ENCODE measurements at places on chromosomes 7 and 10.
A peak's percentile ranks its signal among the peaks of the same experiment; 100 is the strongest.

DNA sequence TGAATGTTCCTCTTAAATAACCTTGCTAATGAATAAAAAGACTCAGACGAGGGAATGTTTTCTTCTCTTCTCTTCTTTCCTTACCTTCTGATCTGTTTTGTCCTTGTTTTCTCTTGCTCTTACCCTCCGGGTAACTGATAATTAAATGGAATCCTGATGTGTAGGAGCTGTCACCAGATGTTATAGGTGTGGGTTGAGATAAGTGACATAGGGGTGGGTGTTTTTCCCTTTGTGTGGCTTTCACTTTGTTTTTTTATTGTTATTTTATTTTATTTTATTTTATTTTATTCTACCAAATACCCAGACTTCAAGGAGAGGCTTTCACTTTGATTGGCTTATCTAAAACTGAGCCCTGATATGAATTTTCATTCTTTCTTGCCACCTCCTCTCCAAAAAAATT, 25.5 kb downstream of the ANLN start:
- DNase-seq, result no peak

- DNase-seq, result no peak
Observed at GRCh38 chr10:36666451-36666850, 458.9 kb upstream of the ANKRD30A start.

GRCh38 chr10:85979598-85979997, 387.0 kb downstream of the GRID1 start:
- no peak for DNase-seq

DNA sequence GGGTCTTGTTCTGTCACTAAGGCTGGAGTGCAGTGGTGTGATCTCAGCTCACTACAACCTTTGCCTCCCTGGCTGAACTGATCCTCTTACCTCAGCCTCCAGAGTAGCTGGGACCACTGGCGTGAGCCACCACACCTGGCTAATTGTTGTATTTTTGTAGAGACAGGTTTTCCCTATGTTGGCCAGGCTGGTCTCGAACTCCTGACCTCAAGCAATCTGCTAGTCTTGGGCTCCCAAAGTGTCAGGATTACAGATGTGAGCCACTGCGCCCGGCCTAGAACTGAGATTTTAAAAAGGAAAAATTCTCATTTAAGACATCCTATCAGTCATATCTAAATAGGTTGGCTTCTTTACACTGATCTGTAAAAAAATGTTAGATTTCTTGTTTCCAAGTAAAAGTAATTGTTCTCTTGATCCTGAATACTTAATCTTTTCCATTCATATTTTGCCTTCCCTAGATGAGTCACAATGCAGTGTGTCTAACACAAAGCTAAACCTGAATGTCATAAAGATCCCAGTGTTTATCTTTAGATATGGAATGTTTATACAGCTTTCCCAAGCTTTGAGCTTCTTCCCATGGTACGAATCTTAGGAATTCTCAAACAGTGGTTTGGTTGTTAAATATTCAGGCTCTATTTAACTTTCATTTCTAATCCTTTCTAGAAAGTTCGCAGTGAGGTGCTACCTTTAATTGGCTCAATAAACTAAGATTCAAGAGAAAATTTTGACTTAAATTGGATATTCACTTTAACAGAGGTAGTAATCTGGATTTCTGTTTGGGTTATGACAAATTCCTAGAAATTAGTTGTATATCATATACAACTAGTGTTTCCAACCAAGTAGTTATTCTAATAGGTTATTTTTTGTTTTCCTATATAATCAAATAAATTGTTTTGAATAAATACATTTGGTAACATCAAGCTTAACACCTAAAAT, 12.1 kb upstream of the LAMB1 start:
- no peak for DNase-seq

GRCh38 chr10:26367771-26368170, 70.4 kb upstream of the APBB1IP start:
- DNase-seq, result peak; percentile 12

DNA sequence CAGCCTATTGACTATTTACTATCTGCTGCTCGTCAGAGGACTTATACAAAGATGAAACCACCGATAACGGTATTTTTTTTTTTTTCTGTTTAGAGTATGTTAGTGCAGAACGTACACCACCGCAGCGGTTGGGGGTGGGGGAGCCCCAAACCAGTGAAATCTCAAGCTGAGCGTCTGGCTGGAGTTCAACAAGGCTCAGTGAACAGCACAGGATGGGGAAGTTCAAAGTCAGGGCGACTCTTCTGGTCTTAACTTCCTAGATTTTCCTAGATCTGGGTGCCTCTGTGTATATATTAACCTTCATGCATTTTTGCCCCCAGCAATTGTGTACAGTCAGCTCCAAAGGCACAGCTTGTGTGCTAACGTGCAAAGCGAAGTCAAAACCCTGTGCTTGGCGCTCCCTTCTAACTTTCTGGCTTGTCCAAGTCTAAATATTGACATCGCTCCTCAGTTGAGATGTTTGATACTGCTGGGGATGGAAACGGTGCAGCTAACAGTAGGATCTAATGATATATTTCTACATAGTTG, 1.1 kb downstream of the RHOBTB1 start:
- no peak for DNase-seq

GRCh38 chr7:100247152-100247757, 27.5 kb downstream of the PVRIG start:
- DNase-seq, result peak; percentile 86

DNA sequence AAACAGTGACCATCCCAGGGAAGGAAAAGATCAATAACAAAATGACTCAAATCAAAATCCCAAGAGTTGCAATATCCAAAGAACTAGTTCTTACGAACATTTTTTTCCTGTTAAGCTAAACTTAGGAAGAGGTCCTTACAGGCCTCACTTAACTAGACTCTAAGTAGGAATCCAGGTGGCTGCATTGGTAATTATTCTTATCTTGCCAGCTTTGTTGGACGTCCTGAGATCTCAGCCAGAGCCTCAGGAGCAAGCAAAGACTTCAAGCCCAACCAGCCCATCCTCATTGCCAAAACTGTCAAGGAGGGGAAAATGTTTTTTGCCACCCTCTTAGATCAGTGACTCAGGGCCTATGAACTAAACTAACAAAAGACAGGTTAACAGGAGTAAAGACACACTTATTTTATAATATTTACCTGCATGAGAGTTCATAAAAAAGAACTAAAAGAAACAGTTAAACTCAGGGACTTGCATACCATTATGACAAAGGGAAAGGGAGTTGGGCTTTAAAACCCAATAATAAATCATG, 18.3 kb upstream of the PPP1R9A start:
- DNase-seq, result no peak

DNA sequence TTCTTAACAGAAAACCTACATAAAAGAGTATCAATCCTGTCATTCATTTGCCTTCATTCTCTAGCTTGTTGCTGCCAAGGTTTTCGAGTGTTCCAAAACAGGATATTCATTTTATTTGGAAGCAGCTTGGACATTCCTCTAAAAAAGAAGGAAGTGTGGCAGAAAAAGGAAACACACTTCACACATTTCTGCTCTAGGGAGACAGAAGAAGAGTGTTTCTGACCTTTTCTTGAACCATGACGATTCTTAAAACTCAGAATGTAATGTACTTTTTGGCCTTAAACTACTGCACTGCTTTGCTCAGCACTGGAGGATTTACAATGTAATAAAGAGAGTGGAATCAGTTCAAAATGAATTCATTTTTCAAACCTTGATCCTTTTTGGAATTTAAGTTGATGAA, 81.3 kb downstream of the SEMA3A start:
- no peak for DNase-seq

- DNase-seq, result no peak
Observed at GRCh38 chr10:30828680-30829079, 199.1 kb upstream of the LYZL2 start.

- no peak for DNase-seq
Observed at GRCh38 chr10:132078746-132079345, 13.1 kb downstream of the JAKMIP3 start.

- no peak for DNase-seq
Observed at GRCh38 chr10:43594944-43595589, 11.2 kb upstream of the ZNF485 start.

GRCh38 chr10:102752266-102752930, 8.7 kb downstream of the WBP1L start:
- DNase-seq, result no peak

- DNase-seq, result no peak
Observed at GRCh38 chr10:62734781-62735463, 69.6 kb upstream of the ADO start.

GRCh38 chr10:52043811-52044210, 270.3 kb upstream of the DKK1 start:
- DNase-seq, result no peak

DNA sequence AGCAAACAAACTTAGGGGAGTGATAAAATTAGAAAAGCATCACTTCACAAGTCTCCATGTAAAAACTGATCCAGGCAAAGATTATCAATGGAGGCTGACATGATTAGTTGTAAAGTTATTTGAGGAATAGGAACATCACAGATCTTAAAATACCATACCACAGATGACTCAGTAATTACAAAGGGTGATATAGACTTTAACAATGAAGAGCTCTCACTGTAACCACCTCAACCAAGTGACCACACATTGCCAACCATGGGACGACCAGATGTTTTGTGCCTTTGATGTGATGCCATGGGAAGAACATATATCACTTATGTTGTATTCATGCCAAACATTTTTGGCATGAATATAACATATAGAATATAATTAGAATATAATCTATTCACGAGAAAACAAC, 11.7 kb downstream of the AASS start:
- no peak for DNase-seq

GRCh38 chr10:120514035-120514620, 57.1 kb downstream of the PLPP4 start:
- DNase-seq, result no peak

DNA sequence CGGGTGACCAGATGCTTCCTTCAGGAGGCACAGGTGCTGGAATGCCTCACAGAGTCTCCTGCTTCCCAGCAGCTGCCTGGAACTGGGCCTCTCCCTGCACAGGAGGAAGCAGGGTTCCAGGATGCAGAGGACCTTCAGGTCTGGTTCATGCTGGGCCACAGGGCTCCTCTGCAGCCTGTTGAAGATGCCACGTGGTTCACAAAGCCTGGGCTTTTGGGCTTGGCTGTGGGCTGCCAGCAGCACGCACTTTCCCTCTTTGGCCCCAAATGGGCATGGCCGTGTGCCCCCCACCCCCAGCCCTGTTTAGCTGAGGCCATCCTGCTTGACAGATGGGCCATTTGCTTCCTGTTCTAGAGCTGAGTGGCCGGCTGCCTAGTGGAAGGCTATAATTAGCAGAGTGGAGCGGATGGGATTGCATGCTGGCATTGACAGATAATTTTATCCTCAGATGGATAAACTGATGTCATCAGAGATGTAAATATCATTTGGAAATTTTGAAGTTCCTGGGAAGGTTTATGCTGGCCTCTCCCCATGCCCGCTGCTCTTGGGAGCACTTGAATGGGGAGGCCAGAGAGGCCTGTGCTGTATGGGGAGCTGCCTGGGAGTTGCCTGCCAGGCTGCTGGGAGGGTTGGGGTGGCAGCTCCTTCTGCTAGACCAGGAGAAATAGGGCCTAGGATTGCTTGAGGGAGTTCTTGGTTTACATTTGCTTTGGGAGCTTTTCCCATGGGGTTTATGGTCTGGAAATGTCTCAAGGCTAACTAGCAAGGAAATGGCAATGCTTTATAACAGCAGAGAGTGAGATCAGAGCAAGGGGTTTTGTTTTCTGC, 28.2 kb downstream of the TSPAN15 start:
- no peak for DNase-seq

DNA sequence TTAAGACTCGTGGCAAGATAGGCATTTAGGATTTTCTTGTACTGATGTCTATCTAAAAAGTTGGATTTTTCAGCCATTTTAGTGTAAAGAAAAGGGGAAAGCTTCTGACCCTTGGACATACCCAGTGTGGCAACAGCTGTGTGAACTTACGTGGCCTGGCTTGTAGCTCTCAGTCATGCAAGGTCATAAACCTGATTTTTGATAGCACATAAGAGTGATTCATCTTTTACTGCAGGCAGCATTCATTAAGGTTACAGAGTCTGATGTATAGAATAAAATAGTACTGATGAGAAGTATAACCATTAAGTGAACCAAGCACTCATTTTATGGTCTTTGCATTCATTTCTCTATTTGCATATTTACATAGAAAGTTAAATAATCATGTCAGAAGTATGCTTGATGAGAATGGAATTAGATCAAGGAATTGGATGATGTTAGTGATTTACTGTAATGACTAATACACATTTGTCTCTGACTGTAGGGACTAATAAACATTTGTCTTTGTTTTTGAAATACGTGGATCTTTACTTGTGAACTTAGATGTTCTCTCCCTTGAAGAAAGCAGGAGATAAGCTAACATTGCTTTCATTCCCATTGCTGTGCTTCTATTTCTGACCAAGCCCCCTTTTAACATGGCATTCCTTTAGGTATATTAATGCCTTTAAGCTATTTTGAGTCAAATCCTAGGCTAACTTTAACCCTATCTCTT, 88.2 kb downstream of the GSDME start:
- no peak for DNase-seq

DNA sequence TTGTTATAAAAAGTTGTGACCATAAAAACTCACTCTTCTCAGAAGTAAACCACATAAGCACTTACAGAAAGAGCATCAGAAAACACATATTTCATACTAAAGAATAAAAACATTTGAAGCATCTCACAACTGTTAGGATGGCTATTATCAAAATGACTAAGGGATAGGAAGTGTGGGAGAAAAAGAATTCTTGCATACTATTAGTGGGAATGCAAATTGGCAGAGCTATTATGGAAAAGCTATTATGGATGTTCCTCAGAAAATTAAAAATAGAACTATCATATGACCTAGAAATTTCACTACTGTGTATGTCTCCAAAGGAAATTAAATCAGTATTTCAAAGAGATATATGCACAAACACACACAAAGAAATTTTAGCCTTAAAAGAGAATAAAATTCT, 25.2 kb upstream of the POT1 start:
- DNase-seq, result no peak

GRCh38 chr7:67364441-67365017, 367.9 kb downstream of the TYW1 start:
- DNase-seq, result no peak

- no peak for DNase-seq
Observed at GRCh38 chr10:97895915-97896314, 46.3 kb downstream of the GOLGA7B start.

GRCh38 chr10:824497-824896, 107.0 kb downstream of the LARP4B start:
- no peak for DNase-seq

DNA sequence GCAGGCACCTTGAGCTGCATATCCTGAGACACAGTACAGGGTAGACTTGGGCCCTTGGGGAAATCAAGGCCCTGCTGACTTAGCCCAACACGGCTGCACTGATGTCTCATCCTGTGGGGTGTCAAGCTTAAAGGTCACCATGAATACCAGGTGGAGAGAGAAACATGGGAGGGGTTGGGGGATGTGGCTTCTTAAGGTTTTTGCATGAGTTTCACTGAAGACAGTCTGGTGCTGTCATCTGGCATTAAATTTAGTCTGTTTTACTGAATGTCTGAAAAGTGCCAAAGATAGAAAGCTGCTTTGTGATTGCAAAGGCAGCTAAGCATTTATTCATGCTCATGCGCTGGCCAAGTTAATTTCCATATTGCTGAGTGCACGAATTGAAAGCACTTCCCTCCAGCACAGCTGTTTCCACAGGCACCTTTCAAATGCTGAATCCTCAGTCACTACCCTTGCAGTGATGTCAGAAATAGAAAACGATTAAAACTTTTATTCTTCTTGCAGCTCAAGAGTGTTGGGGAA, 102.1 kb downstream of the OSBPL3 start:
- DNase-seq, result no peak

Measured in H54 (cell line).